ENCODE measurements at places on chromosomes 5 and 9.

DNA sequence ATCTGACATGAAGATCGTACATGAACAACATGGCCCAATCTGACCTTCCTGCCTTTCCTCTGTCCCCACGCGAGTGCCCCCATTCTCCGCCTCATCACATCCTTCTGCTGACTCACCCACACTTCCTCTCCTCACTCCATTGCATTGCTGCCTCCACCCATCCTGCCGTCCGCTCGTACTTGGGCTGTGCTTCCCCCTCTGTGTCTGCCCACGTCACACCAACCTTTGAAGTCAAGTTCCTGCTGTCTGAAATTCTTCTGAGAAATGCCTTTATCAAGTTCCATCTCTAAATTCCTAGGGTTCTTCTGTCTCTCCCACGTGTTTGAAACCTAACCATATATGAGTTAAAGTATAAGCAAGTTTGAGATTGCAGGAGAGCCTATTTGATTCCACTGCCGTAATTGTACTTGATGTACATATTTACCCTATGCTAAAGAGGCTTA lies 18.0 kb upstream of the STARD4 start:
- peak; percentile 83 for DNase-seq

DNA sequence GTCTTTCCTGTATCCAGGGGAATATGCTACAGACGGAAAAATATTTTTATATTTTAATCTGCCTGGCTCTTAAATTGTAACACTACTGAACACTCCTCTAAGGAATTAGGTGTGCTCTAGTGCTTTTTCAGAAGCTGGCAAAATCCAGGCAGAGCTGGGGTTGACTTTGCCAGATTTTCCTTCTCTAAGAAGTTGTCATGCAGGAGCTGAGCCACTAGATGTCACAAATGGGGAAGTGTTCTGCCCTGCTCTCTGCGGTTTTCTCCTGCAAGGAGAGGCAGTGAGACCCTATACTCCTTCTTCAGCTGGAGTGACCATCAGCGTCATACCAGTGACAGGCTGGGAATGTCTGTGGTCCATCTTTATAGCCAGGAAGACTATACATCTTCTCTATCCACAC lies 112.5 kb downstream of the HAPLN1 start:
- no peak for DNase-seq

DNA sequence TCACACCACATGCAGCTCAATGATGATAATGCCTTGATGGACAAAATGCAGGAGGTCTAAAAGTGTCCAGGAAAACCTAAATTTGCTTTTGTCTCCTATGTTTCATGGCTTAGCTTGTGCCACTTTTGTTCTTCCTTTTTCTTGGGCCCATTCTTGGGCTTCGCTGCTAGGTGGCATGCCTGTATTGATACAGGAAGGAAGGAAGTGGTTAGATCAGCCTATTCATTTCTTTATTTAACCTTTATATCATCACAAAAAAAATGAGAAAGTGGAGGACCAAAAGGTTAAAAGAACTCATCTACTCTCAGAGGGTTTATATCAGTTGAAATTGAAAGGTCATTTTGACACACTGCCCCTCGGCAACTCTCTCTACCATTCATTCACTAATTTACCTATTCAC lies 260.2 kb downstream of the ARHGAP26 start:
- no peak for DNase-seq

GRCh38 chr9:111807197-111807596 lies 12.5 kb upstream of the SHOC1 start:
- DNase-seq: no peak

DNA sequence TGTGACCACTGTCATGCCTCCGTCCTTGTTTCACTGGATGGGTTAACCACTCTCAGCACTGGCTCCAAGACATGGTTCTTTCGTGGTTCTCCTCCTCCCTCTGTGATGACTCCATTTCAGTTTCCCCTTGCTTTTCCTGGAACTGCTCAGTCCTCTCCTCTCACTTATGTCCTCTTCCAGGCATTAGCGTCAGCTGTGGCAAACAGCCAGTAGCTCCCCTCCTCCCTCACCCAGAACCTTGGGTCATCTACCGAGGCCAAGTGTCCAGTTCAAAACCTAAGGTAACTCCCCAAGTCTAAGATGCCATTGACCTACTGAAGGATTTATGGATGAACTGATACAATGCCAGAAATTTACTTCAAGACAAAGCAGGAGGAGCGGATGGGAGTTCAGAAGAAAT lies 9.8 kb upstream of the CORO2A start:
- no peak for DNase-seq

DNA sequence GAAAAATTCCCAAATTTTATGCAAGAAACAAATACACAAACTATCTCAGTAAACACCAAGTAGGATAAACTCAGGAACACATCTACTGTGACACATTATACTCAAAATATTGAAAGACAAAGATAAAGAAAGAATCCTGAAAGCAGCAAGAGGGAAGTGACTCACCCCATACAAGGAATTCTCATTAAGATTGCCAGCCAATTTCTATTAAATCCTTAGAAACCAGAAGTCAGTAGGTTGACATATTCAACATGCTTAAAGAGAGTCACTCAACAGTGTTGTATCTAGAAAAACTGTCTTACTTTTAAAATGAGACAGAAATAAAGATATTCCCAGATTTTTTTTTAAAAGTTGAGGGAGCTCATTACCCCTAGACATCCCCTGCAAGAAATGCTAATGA lies 15.5 kb downstream of the SPATA31E1 start:
- DNase-seq: no peak

GRCh38 chr5:163889369-163889768 lies 383.9 kb downstream of the MAT2B start:
- no peak for DNase-seq

DNA sequence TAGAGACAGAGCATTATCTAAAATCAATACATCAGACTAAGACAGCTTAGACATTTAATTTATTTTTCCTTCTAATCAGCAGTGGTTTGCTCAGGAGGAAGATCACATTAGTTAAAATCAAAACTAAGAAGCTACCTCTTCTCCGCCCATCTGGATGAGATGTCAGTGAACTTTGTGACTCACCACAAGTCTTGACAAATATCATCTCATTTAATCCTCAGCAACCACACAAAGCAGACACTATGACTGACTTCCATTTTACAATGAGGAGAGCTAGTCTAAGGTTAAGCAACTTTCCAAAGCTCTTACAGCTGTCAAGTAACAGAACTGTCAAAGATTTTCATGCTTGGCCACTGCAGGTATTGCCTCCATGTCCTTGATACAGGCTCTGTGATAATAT lies 289.5 kb downstream of the DEPDC1B start:
- no peak for DNase-seq

GRCh38 chr5:54403885-54404416 lies 51.5 kb upstream of the HSPB3 start:
- DNase-seq: no peak

- DNase-seq: no peak
These were observed 66.7 kb downstream of the TRIO start for GRCh38 chr5:14209836-14210235.

- DNase-seq: no peak
These were observed 151.8 kb upstream of the COL5A1 start for GRCh38 chr9:134489621-134490408.

- DNase-seq: no peak
These were observed 45.3 kb downstream of the ERBIN start for GRCh38 chr5:65971643-65972042.

- no peak for DNase-seq
These were observed 320.0 kb downstream of the ENC1 start for GRCh38 chr5:74320526-74320925.

DNA sequence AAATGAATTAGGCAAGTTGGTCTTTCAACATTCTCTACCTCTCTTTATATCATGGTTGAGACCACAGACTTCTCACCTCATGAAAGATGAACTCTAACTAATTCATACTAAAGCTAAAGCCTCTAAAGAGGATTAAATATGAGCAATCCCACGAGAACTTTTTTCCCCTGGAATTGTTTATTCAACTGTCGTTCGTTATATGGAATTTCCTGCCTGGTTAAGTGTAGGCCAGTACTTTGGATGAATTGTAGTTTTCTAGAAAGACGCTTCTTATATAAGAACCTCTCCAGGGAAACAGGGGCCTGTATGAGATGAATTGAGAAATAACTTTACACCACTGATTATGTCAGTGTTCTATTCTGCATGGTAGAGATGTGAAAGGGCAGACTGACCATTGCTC lies 42.9 kb downstream of the PDCD1LG2 start:
- DNase-seq: no peak

- no peak for DNase-seq
These were observed 41.7 kb downstream of the KLF4 start for GRCh38 chr9:107447834-107448233.

DNA sequence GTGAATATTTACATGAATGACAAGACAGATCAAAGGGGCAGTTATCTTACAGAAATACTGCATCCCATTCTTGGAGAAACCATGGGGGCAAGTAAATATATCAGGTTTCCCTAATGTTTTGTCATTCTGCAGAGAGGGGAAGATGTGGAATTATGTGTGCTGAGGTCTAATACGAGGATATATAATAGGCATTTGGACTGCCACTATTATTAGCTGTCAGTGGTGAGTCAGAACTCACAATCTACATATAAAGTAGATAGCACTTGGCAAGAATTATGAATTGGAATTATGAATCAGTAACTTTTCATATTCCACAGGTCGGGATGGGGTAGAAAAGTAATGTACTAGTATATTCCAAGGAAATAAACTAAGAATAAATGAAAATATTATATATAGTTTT lies 121.7 kb downstream of the GIN1 start:
- no peak for DNase-seq

DNA sequence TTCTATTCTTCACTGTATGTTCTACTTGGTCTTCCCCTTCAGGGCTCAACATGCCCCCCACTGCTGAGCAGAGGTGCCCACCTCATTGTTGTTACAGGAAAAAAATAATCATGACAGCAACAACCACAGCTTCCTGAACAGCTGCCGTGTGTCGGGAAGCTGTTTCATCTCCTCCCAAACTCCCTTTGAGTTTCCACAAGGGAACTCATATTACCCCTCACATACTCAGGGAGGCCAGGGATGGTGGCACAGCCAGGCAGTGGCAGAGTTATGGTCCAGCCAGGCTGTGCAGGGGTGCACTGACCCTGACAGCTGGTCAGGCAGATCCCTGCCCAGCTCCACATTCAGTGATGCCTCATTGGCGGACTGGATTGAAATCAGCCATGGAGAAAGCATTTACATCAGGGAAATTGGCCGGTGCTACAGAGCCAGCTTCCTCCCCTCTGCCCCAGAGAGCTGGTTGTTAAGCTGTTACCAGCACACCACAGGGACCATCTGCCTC lies 37.3 kb downstream of the SARDH start:
- no peak for DNase-seq

- DNase-seq: no peak
These were observed 327.9 kb downstream of the NTRK2 start for GRCh38 chr9:84997472-84997871.

GRCh38 chr9:83274787-83275186 lies 211.8 kb upstream of the RASEF start:
- no peak for DNase-seq

DNA sequence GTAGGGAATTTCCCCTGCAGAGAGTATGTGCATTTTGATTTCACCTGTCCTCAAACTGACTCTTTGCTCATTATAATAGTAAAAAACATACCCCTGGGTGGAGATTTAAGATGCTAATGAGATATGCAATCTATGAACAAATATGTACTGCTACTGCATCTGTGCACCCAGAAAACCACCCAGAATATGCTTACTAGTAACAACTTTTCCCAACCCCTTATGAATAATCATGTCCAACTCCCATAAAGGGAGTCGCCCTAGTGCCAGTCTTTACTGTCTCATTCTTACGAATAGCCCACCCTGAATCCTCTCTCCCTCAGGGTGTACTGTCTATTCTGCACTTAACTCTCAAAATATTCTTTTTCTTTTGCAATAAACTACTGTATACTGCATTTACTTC lies 39.0 kb upstream of the ZFP37 start:
- DNase-seq: no peak

DNA sequence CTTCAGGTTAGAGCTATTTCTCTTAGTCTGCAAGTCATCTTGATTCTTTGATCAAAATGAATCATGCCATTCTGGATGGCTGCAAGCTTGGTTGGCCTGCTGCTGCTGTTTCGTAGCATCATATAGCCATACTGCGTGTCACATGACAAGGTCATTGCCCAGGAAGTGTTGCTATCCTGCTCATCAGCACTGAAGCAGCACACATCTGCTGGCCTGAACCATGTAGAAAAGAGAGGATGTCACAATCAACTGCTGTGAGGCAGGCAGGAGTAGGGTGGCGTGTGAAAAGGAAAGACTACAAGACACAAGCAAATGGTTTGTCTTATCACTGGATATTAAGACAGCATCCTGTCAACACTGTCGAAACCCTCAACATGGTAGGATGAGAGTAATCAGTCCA lies 376.7 kb upstream of the RORB start:
- no peak for DNase-seq

DNA sequence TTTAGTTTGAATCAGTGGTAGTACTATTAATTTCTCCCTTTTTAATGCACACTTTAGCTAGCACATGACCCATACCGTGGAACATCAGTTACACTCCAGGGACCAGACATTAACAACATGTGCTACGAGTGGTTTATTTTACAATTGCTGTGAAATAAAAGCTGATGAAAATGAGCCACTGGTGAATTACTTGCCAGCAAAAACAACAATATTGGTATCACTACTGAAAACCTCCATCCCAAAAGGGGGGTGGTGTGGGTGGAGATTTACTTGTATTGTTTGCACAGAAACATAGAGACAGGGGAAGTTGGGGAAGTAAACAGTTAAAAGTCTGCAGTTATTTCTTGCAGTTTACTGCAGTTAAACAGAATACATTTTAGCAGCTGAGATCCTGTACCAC lies 369.6 kb upstream of the GRAMD2B start:
- no peak for DNase-seq

DNA sequence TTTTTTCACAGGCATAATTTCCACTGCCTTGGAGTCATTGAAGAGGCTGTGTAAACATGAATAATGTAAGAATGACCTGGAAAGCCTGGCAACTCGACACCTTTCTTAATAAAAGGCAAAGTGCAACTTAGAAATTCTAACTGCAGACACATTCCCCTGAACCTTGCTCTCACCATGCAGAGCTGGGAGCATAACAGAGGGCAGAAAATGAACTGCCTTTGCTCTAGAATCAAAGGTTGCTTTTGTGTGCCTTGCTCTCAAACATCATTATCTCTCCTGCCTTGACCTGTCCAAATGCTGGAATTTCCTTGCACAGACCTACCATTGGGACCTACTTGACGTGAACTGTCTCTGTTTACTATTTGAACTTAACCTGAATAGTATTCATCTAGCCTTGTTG lies 462.0 kb upstream of the ZNF462 start:
- DNase-seq: no peak
